ENCODE measurements at places on chromosomes 13 and 19.

- no peak for DNase-seq
These were observed 60.3 kb upstream of the STARD13 start for GRCh38 chr13:33345842-33346241.

DNA sequence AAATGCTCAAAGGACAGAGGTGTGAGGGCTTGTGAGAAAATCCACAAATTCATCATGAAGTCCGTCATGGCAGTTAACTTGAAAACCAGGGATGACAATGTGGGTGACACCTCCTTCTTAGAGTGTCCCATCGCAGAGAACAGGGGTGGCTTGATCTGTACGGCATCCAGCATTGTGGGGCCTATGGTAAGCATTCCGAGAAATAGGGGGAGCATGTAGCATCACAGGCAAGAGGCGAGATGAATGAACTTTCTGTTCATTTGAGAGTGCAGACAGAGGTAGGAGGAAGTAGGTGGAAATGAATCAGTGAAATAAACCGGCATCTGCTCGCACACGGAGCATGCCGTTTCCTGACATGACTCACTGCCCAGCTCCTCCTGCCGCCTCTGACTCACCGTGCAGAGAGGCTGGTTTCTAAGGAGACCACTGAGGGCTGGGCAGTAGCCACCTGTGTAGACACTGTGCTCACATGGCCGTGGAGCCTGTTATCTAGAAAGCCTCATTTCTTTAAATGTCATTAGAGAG lies 339.0 kb downstream of the RFC3 start:
- peak; percentile 2 for DNase-seq

DNA sequence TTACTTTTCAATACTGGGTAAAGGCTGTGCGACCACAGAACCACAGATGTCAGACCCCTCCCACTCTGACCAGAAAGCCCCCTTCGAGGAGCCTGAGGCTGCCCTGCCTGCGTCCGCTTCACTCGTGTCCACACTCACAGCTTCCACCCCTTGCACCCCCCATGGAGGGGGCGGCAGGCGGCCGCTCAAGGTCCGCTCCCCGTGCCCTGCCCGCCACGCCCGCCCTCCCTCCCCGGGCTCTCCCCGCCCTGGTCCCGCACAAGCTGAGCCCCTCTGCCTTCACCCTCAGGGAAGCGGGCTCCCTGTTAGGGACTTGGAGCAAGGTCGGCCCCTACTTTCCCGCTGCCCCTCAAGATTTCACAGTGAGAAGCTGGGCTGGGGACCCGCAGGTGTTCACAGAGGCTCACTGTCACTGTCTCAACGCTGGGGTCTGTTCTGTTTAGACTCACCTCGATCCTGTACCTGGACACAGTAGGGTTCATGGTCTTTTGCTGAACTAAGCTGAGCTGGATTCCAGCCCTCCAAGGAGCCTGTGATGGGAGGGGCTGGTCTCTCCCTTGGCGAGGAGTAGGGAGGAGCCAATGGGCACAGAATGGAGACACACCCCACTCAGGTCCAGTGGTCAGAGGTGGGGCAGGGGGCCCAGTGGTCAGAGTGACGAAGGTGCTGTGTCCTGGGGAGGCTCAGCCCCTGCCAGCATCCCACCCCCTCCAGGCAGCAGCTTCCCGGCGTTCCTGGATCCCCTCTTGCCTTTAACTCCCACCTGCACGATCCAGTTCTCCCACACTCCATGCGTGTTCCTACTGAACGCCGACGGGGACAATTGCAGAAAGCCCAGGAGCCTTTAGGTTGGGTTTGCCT lies 69.5 kb downstream of the SPACA7 start:
- DNase-seq, result no peak

- no peak for DNase-seq
These were observed 7.9 kb downstream of the CFD start for GRCh38 chr19:867301-867793.

DNA sequence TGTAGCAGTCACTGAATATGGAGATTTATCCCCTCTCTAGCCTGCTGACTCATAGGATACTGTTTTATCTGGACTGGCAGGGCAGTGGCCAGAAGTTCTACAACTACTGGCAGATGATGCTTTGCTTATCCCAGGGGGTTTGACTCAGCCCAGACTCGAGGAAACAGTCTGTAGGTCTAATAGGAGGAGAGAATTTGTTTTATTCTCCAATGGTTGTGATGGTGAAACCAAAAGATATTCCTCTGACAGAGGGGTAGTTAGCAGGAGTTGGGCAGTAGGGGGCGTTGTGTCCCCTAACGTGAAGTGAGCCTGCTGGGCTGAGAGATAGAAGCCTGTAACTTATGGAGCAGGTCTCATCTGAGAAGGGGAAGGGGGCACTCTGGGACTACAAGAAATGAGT lies 74.9 kb downstream of the WTIP start:
- no peak for DNase-seq

DNA sequence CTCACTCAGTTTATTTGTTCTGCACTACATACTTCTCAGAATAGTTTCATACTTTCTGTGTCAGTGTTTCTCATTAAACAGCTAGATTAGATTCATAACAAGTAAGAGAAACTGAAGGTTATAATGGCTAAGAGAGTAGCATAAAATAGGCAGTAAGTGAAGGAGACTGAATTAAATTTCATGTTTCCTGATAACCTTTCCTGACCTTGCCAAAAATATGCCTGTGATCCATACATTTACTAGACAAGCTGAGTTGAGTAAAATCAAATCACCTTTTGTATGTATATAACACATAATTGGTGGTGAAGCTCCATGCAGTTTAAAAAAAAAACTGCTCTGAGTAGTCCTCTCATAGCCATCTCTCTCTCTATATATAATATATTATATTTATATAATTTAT lies 545.3 kb upstream of the PCDH20 start:
- no peak for DNase-seq

DNA sequence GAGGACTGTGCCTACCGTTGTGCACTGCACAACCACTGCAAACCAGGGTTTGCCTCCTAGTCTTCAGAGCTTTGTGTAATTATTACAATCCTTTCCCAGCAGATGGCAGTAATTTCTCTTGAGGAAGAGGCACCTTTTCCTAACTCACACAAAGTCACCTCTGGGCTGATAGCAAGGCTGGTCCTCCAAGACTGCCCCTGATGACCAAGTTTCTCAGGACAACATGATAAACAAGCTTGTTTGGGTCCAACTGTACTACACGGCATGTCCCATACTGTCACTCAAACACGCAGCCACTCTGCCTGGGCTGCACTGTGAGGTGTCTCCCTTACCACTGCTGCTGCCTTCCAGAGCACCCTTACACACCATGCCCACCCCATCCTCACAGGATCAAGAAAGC lies 39.3 kb downstream of the RFXAP start:
- DNase-seq, result no peak

DNA sequence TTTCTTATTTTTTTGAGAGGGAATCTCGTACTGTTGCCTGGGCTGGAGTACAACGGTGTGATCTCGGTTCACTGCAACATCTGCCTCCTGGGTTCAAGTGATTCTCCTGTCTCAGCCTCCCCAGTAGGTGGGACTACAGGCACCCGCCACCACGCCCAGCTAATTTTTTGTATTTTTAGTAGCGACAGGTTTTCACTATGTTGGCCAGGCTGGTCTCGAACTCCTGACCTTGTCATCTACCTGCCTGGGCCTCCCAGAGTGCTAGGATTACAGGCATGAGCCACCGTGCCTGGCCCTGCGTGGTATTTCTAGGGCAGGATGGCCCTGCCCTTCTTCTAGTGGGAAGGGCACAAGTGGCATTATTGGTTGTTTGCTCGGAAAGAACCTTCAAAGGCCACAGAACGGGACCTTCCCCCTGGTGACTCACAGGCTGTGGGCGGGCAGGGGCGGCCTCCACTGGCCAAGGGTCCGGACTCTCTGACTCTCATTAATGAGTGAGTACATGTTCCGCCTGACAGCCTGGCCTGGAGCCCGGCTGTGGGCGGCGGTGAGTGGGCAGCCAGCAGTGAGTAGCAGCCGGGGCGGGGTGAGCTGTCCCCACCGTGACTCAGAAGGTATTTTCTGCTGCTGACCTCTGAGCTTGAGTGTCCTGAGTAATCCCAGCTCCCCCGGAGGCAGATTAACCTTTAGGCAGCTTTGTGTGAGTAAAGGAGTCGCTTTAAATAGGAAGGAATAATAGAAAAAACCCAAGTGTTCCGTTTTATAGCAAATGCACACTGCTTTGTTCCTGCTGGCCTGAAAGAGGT lies 5.1 kb downstream of the DOT1L start:
- peak; percentile 94 for DNase-seq

DNA sequence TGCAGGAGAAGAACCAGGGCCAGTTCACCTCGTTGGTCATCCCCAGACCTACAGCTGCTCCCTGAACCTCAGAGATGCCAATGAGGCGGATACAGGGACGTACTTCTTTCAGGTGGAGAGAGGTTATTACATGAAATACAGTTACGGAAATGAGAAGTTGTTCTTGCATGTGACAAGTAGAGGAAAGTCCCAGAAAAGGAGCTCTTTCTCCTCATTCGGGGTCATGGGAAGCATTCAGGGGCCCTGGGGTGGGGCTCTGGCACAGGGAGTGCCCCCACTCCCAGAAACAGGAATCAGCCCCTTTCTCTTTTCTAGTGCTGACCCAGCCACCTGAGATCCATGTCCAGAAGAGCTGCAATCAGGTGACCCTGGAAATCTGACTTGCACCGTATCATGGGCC lies 4.5 kb upstream of the SIGLEC9 start:
- DNase-seq, result no peak

DNA sequence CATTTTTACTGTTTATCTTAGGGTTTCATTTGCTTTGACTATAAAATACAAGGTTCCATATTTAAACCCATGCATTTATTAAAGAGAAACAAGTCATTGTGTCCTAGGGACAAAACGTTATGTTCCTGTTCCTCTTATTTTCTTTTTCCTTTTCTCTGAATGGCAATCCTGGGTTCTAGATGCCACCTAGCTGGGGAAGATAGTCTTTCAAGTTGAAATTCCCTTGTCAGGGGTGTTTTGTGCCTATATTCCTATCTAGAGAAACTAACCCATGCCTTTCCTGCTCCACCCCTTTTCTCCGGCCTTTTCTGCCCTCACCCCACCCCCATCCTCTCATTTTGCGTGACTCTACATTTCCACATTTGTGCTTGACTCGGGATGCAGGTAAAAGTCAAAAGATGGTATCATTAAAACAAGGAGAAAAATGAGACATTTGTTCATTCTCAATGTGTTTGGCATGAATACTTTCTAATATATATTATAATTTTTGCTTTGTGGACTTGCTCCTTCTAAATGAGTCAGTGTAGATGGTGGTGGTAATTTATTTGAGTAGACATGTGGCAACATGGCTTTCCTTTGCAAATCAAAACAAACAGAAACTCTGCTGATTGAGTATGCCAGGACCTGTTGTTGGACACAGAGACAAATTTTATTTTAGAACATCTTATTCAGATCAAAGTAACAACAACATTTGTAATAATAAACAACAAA lies 26.8 kb upstream of the STARD13 start:
- DNase-seq, result no peak

GRCh38 chr13:105463011-105463501 lies 1072.4 kb downstream of the EFNB2 start:
- no peak for DNase-seq

DNA sequence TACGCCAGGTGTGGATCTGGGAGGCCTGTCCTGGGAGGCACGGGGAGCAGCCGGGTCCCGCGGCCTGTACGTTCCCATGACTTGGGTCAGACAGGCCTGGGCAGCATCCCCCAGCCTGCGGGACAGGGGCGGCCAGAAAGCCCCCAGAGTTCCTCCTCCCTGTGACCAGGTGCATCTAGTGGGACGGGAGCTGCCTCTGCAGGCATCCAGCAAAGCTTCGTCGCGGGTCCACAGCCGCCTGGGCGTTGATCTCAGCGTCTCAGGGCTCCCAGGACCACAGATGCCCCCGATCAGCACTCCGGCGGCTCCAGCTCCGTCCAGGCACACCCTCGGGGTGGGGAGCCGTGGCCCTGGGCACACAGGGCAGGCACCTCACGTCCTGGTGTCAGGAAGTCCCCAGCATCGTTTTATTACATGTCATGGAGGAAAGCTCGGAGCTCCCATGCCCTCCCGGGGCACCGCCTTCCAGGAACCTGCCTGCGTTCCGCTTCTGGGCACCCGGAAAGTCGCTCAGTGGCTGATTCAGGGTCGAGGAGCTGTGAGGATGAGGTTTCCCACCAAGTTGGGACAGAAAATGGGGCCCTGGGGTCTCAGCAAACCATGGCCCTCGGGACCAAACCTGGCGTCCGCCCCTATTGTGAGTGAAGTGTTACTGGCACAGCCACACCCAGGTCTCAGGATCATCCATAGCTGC lies 1.5 kb upstream of the GZMM start:
- DNase-seq, result no peak

GRCh38 chr13:35643625-35644024 lies 167.1 kb upstream of the MAB21L1 start:
- no peak for DNase-seq

- DNase-seq, result no peak
These were observed 942.1 kb upstream of the SPRY2 start for GRCh38 chr13:81283062-81283461.

- no peak for DNase-seq
These were observed 6.3 kb downstream of the MAMSTR start for GRCh38 chr19:48713041-48713863.

Measured in GOT3 (cell line).